ENCODE measurements at places on chromosomes 2 and 18.

DNA sequence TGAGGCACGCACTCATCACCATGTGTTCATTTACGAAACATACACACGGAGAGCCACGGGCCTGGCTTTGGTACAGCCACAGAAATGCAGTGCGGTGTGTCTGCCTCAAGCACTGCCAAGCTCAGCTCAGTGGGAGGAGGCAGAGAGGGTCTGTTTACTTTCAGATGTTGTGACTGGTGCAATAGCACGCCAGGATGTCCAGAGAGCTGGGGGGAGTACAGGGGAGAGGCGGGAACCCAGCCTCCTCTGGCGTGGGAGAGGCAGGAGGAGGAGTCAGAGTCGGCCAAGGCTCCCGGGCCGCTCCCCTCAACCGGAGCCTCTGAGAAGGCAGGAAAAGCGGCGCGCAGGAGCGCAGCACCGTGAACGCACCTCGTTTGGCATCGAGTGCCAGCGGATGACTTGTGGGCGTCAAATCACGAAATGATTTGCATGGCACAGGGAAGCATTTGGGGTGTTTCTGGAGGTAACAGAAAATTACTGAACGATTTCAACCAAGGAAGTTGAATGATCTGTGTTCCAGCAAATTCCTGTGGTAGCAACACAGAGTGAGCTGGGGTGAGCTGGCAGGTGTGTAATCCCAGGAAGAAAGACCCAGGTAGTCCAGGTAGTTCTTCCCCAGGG is 143.0 kb downstream of the ZNF516 start:
- DNase-seq: no peak

GRCh38 chr2:149077861-149078260 is 39.4 kb downstream of the LYPD6B start:
- no peak for DNase-seq

- no peak for DNase-seq
Observed at GRCh38 chr2:164560181-164560792, 61.0 kb downstream of the GRB14 start.

- no peak for DNase-seq
Observed at GRCh38 chr2:195520671-195521155, 136.3 kb upstream of the SLC39A10 start.

GRCh38 chr2:163527381-163527780 is 208.4 kb downstream of the FIGN start:
- DNase-seq: no peak

GRCh38 chr2:230914886-230915285 is 10.2 kb downstream of the GPR55 start:
- no peak for DNase-seq

DNA sequence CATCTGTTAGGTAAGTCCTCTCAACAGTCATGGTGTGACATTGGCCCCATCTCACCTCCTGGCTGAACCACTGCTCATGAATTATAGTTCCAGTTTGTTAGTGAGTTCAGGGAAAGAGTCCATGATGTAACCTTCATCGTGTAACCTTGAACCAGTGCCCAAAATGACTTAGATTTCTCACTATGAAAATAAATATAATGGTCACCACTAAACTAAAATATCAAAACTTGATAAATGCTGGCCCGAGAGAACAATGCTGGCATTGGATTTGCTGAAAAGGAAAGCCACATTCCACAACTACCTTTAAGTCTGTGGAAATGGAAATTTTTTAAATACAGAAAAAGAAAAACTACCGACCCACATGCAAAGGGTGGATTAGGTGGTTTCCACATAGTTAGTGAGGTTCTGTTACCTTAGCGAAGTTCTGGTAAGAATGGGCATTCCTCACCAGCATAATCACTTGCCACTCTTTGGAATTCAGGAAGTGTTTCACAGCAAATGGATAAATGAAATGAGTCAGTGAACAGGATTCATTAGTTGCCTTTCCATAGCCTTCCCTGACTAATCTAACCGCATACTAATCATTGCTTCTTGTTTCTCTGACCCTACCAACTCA is 133.9 kb upstream of the CTAGE1 start:
- DNase-seq: no peak

DNA sequence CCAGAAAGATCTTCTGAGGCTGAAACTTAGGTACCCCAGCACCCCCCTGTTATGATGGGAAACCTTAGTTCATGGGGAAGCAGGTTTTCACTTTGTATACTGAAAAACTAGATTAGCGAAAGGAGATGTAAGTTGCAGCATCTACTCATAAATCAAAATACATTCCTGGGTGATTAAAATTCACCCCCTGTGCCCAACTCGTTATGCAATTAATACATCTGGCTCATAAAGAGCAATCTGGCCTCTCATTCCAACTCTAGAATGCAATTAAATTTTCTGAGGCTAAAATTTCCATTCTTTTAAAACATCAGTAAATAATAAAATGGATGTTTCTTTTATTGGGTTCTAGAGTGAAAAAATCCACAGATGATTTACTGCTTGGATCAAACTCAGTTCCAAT is 110.9 kb upstream of the BZW1 start:
- no peak for DNase-seq

DNA sequence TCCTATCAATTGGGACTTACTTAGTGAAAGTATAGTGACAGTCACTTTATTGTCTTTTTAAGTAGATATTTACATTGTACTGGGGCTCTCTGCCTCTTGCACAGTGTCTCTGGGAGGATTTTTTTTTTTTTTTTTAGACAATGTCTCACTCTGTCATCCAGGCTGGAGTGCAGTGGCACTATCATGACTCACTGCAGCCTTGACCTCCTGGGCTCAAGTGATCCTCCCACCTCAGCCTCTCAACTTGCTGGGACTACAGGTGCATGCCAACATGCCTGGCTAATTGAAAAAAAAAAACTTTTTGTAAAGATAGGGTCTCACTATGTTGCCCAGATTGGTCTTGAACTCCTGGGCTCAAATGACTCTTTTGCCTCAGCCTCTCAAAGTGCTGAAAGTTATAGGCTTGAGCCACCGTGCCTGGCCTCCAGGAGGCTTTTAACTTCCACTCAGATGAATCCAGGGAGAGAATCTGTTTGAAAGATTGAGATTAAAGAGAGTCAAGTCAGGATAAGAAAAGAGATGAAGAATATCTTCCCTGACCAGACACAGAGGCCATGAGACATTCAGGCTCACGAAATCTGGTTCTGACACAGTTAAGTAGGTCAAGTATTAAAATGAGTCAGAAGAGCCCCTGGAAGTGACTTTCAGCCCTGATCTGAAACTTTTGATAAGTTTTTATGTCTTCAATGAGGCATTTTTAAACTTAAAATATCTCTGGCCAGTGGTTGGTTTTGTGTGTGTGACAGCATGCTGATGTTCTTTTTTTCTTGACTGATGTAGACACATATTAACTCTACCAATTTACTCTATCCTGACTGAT is 18.3 kb downstream of the ARHGEF33 start:
- DNase-seq: no peak

Data from SIG-M5 (cell line).